ENCODE measurements at places on chromosomes 3 and 15.

DNA sequence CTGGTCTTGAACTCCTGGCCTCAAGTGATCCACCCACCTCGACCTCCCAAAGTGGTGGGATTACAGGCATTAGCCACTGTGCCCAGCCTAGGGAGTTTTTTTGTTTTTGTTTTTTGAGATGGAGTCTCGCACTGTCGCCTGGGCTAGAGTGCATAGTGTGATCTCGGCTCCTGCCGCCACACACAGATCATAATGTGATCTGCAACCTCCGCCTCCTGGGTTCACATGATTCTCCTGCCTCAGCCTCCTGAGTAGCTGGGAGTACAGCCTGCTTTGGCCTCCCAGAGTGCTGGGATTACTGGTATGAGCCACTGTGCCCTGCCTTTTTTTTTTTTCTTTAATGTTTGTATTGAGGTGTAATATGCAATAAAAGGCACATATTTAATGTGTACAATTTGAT is 78.2 kb downstream of the SMAD3 start:
- DNase-seq = no peak

GRCh38 chr15:39498629-39499028 is 82.2 kb upstream of the THBS1 start:
- no peak for DNase-seq

DNA sequence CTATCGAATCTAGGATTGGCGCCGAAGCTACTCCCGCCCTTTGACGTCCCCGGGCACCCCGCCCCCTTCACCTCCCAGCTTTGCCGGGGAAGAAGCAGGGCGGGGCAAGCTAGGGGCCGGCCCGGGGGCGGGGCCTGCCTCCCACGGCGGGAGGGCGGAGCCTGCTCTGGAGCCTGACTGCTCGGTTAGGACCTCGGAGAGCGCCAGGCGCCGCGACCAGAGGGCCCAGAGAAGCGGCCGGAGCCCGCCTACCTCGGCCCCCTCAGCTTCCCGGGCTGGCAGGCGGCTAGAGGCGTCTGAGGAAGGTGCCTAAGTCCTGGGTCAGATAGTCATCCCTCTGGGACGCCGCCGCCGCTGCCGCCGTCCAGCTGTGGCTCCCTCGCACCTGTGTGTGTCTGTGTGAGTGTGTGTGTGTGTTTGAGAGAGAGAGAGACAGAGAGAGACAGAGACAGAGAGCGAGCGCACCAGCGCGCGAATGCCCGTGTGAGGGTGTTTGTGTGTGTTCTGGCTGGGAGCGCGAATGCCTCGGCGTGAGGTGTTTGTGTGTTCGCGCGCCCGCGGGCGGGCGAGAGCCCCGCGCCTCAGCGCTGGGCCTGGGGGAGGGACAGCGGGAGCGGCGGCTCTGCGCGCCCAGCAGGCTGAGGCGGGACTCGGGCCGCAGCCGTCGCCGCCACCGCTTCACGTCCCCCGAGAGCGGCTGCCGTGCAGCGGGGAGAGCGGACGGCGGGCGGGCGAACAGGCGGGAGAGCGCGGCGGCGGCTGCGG is at the start of gene STXBP5L:
STXBP5L (plus strand) TSS at position 176 of the 765 bp plus-strand sequence. CDS start 1,374 bp downstream, outside the sequence.
- DNase-seq = no peak

- no peak for DNase-seq
Measured at GRCh38 chr3:72335458-72336095, 512.7 kb downstream of the SHQ1 start.

DNA sequence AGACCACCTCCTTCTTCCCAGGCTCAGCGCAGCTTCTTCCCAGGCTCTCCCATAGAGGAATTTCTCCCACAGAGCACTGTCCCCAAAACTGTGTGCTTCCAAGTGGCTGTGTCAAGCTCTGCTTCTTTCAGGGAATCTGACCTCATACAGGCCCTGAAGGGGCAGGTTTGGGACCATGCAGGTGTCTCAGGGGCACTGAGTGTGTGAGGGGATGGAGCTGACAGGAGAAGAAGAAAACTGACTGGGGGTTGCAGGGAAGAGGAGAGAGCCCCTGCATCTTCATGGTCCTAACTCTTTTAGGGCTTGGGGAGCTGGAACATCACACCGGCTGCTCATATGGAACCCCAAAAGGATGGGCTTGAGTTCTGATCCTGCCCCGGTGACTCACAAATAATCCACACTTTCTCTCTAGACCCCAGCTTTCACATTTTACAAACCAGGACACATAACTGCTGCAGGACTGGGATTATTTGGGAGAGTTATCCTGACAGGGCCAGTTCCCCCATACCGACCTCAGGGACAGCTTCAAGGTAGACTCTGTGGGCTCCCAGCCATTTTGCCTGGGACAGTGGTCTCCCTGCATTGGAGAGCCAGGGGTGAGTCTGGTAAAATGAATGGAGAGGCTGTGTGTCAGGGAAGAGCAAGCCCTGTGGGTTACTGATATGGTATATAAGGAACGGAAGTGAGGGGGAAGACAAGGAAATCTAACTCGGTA is 316.1 kb downstream of the TLE3 start:
- no peak for DNase-seq

- no peak for DNase-seq
Measured at GRCh38 chr3:17028363-17028762, 143.6 kb downstream of the PLCL2 start.

DNA sequence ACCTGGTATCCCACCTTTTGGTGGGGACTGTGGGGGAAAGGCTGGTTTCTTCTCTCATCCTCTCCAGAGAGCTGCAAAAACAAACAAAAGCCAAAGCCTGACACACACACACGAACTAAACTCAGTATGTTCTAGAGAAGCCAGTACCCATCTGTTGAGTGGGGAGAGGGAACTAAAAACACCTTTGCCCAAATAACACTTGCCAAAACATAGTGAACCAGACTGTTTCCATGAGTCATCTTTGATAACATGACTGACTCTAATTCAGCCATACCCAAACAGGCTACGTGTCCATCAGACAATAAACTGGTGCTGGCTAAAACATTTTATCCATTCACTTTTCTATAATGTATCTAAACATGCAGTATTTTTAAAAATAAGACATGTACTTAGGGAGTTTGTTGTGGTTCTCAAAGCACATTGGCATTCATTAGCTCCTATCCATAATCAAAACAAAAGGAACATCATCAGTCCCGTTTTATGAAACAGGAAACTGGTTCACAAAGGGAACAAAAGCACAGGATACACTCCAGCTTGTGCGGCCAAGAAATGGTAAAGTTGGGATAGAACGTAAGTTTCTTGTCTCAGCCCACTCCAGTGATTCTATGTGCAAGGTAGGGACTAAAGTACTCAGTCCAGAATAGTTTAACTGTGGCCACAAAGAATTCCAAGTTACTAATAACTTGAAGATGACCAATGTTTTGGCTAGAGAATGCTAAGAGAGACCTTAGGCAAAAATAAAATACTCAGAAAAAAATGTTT is 16.1 kb downstream of the LYSMD2 start:
- DNase-seq = no peak

- no peak for DNase-seq
Measured at GRCh38 chr15:29785642-29786041, 36.6 kb downstream of the TJP1 start.

- no peak for DNase-seq
Measured at GRCh38 chr3:183212096-183212495, 41.0 kb upstream of the B3GNT5 start.

GRCh38 chr3:70647094-70647493 is 334.7 kb upstream of the MDFIC2 start:
- no peak for DNase-seq

DNA sequence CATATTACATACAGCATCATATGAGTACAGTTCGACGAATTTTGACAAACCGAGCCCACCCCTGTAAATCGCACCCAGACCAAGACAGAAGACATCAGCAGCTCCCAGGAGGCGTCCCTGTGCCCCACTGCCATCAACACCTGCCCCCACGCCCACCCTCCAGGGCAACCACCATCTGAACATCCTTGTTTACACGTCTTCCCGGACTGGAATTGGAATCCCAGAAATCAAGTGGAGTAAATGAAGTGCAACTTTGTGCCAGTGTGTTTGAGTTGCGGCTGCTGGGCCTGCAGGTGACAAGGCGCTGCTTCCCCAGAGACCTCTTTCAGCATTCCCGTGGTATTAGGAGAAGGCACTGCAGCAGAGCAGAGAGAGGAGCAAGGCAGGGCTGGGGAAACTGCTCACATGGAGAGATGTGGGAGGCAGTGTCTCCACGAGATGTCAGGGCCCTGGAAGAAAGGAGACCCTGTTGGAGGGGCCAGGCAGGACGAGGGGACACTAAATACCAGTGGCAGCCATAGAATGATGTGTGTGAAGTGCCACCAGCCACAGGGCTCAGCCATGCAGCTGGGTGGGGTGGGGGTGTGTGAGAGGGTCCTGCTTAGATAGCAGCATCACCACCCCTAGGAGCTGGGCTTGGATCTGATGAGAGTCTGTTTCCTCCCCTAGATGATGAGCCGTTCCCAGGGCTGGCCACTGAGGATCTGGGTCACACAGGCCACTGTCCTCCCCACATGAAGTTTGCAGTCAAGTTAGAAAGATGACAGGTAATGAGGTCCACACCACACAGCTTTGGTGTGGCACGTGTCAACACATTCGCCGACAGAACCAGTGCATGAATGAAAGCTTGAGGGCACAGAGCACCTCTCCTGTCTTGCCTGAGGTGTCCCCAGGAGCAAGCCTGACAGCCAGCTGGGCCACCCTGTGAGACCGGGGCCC is 33.4 kb upstream of the PCSK6 start:
- DNase-seq = no peak

DNA sequence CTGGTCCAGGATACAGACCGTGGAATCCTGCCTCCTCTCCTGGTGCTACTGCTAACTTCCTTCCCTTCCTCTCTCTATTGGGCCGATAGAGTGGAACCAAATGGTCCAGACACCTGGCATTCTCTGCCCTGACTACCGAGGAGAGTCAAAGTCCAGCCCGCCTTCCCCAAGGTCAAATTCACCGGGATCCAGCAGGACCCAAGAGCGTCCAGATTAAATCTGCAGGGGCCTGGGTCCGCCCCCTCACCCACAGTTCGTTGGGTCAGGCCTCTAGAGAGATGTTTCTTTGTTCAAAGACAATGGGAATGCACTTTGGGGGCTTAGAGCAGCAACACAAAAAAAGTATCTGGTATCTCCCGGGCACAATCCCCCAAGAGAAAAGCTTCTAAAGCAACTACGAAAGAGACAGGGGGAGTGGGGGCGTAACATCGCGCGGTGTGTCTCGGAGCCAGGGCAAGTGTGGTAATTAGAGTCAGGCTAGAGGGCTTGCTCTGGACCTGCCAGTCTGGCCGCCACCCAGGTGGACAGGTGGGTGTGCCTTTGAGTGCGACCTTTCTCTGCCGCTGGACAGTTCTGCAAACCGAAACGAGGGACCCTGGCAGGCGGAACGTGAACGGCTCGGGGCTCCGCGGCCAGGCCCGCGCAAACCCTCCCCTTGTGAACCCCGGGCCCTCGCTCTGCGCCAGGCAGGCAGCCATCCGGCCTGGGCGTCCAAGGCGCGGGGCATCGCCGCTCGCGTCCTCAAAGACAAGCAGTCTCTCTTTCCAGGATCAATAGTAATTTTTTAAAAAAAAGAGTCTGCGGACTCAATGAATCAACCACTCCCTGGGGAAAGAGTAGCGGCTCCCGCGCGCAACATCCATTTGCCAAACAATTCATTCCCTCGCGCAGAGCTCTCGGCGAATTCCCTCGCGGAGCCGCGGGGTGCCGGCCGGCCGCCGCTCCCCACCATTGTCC is 806 bp downstream of the KLHL25 start:
- DNase-seq = no peak

DNA sequence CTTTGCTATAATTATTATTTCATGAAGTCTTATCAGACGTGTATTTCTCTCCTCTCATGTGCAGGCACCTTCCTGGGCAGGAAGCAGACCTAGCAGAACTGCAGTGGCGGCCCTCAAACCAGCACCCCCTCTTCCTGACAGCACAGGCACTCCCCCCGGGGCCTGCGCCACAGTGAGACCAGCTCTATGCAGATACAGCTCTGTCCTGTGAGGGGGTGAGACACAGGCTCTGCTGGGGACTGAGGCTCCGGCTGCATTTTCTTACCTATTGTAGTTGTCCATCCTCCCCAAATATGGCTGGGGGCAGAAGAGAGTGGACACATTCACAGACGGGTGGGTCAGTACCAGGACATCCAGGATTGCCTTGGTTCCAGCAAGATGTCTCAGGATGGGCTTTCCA is 5.0 kb downstream of the CISH start:
- no peak for DNase-seq

GRCh38 chr3:174480767-174481166 is 378.4 kb upstream of the NAALADL2 start:
- DNase-seq = no peak

- no peak for DNase-seq
Measured at GRCh38 chr3:67791620-67792019, 137.2 kb upstream of the SUCLG2 start.

- no peak for DNase-seq
Measured at GRCh38 chr3:129061023-129061887, 676 bp downstream of the GP9 start.

GRCh38 chr3:73669260-73669659 is 44.5 kb upstream of the PDZRN3 start:
- DNase-seq = no peak

DNA sequence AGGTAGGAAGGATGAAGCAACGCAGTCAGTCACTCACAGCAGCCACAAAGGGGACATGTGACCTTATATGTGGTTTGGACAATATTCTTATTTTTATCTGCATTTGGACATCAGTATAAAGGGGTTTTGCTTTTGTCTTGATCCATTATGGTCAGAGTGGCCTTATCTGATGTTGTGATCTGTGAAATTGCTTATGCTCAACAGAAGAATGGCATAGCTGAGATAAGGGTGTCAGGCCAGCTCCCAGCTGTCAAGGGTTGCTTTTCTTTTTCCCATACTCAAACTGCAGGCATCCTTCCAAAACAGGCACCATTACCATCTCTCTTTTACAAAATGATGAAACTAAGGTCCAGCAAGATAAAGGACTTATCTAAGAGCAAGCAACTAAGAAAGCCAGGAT is 28.1 kb downstream of the DCLK3 start:
- no peak for DNase-seq

DNA sequence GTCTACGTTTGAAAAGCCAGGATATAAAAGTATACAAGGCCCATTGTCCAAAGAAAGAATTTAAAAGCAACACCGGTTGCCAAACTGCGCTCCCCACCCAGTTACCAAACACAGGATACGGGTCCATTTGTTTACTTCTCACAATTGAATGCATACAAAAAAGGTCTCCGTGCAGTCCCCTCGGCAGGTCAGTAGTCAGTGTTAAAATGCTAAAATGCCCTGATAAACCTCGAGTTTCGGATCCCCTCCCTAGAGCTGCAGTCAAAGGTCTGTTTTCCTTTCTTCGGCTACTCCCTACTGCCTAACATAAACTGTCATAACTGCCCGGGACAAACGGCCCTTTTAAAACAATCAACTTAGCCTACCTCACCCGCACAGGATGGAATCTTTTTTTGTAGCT is 534.6 kb downstream of the FOXP1 start:
- no peak for DNase-seq

DNA sequence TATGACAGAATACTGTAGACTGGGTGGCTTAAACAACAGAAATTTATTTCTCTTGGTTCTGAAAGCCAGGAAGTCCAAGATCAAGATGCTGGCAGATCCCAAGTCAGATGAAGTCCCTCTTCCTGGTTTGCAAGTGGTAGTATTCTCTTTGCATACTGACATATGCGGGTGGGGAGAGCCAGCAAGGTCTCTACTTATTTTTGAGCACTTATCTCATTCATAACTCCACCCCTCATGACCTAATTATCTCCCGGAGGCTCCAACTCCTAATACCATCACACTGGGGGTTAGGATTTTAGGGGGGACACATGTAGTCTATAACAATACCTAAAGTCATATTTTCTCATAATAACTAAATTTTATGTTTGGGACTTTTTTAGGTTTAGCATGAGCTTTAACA is 65.3 kb downstream of the BLM start:
- DNase-seq = no peak

- DNase-seq = no peak
Measured at GRCh38 chr3:101544161-101544850, 17.4 kb upstream of the TRMT10C start.

- DNase-seq = no peak
Measured at GRCh38 chr3:78204977-78205376, 1165.1 kb downstream of the ROBO2 start.

Data from stimulated activated CD8-positive, alpha-beta memory T cell treated with anti-CD3 and anti-CD28 coated beads, Interleukin-4, amount 100 ng/mL, for 1 hour (primary cell).